ENCODE measurements at places on chromosomes 4 and X.

DNA sequence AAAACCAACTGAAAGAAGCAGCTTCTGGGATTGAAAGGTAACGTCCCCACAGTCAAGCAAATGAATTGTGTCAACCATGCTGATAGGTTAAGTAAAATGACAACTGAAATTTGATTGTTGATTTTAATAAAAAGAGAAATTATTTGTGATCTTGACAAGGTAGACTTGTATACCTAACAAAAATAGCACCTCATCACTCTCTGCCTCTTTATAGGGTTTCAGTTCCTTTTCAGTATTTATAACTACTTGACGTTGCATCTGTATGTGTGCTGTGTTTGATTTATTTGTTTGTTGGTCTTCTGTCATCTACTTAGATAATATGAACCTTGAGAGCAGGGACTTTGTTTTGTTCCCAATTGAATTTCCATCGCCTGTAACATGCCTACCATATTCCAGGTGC lies 7.9 kb upstream of the PPP3CA start:
- DNase-seq, result no peak

GRCh38 chrX:77505227-77505626 lies 58.0 kb downstream of the FGF16 start:
- DNase-seq, result no peak

DNA sequence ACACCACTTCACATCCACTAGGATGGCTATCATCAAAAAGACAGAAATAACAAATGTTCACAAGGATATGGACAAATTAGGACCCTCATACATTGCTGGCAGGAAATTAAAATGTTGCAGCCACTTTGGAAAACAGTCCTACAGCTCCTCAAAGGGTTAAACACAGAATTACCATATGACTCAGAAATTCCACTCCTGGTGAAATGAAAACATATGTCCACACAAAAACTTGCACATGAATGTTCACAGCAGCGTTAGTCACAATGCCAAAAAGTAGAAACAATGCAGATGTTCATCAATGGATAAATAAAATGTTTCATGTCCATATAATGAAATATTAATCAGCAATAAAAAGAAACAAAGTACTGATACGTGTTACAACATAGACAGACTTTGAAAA lies 15.1 kb downstream of the S100G start:
- DNase-seq, result no peak

DNA sequence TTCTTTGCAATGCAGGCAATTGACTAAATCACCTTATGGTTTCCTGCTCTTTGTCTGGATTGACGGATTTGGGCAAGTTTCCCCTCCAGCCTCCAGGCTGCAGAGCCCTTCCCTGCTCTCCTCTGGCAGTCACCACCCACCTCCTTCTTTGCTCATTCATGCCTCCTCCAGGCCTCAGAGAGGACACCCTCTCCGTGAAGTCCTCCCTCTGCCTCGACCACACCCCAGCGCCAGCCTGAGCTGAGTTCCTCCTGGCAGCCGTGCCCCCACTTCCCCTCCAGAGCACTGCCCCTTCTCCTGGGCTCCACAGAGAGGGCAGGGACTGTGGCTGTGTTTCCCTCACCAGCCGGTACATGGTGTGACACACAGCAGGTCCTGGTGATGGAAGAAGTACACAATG lies 53.7 kb downstream of the DCTD start:
- no peak for DNase-seq

GRCh38 chr4:89765966-89766365 lies 71.0 kb downstream of the SNCA start:
- DNase-seq, result no peak

DNA sequence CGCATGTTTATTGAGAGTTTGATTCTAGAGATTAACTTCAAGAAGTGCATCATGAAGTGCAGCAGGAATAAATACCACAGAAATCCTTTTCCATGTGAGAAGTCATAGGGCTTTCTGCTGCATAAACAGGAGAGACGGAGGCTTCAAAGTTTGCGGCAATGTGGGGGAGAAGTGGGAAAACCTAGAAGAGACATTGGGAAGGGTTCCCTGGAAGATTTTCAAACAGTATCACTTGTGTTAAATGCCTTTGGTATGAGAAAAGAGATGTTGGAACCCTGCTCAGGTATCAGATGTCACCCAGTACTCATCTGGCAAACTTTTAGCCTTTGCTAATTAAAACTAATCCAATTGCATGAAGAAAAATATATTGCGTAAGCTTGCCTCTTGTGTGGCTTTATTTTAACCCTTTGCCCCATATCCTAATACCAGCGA lies 15.4 kb downstream of the NHS start:
- DNase-seq, result no peak

DNA sequence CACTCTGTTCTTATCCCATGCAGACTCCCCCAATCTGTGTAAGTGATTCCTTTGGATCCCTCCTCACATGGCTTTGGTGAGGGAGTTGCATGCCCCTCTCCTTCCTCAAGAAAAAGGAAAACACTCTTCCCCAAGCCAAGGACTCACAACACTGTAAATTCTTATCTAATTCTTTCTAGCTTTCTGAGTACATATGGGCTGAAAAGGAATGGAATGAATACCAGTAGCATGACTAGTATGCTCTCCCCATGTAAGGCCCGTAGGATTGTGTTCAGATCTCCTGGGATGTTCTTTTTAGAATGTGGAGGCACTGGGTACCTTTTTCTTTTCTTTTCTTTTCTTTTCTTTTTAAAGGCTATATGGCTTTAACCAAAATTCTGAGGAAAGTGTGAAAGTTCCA lies 17.0 kb upstream of the MAGED1 start:
- DNase-seq, result no peak

GRCh38 chrX:12877386-12877785 lies 10.5 kb downstream of the TLR7 start:
- no peak for DNase-seq
